Stimulated activated CD4-positive, alpha-beta T cell treated with anti-CD3 and anti-CD28 coated beads, Interleukin-1b, Interleukin-23, amount 100 ng/mL, for 4 hours (primary cell): ENCODE measurements at places on chromosomes 3 and 15.

GRCh38 chr15:81296673-81297072, 27.3 kb downstream of the STARD5 start:
- DNase-seq: peak; percentile 37

DNA sequence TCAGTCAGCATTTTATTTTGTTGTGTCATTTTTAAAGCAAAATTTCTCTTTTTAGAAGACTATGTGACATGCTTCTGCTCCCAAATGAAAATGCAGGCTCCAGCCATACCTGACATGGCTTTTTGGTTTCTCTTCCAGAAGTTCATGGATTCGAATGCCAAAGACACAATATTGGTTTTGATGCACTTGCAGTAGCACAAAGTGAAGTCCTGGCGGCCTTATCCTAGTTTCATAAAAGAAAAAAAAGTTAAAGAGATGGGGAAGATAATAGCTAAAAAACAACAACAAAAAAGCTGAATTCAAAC, 62.7 kb downstream of the NR2F2 start:
- no peak for DNase-seq

- DNase-seq: no peak
These were observed 11.7 kb downstream of the EDEM1 start for GRCh38 chr3:5198986-5199731.

DNA sequence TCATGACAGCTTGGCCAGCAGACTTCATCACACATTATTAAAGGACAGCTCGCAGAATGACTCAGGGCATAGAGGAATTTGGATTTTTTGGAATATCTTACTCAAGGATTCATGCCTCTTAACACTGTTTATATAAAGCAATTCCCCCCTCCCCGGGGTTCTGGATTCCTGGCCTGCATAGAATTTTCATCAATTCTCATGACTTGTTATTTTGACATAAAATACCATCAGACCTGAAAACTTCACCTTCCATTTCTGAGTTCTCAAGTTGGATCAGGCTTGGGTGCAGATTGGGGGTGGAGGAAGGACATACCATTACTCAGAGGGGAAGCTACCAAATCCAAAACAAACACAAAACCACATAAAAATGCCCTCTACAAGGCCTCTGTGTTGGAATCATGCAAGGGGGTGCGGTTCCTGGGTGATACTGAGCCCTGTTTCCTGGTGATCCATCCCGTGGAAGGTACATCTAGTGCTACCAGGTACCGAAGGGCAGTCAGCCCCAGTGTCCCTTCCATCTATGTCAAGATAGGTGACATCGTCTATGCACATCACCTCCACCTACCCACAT, 95.3 kb downstream of the DAPK2 start:
- no peak for DNase-seq

GRCh38 chr3:42743204-42743995, 29.7 kb downstream of the CCDC13 start:
- DNase-seq: no peak

DNA sequence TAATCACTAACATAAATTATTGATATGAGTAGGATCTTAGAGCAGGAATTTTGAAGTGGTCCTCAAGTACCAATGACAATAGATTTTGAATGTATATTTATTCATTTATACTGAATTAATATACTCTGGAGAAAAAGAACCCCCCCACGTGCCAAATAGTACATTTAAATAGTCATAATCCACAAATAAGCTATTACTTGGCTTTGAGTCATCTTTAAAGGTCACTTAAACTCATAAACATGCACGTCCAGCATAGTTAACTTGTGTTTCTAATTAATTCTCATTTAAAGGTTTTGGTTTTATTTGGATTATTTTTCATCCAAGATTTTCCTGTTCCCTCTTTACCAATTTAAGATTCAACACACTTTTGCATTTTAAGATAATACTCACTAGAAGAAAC, 35.1 kb downstream of the FGF7 start:
- DNase-seq: no peak

- DNase-seq: no peak
These were observed 59.8 kb upstream of the BOC start for GRCh38 chr3:113151461-113152031.

- DNase-seq: no peak
These were observed 28.8 kb upstream of the UACA start for GRCh38 chr15:70792171-70792573.

GRCh38 chr3:195268576-195269309, 2.2 kb downstream of the XXYLT1 start:
- no peak for DNase-seq

GRCh38 chr3:172362583-172362982, 85.7 kb downstream of the GHSR start:
- no peak for DNase-seq

- no peak for DNase-seq
These were observed 286.7 kb downstream of the SHOX2 start for GRCh38 chr3:157819270-157820156.

DNA sequence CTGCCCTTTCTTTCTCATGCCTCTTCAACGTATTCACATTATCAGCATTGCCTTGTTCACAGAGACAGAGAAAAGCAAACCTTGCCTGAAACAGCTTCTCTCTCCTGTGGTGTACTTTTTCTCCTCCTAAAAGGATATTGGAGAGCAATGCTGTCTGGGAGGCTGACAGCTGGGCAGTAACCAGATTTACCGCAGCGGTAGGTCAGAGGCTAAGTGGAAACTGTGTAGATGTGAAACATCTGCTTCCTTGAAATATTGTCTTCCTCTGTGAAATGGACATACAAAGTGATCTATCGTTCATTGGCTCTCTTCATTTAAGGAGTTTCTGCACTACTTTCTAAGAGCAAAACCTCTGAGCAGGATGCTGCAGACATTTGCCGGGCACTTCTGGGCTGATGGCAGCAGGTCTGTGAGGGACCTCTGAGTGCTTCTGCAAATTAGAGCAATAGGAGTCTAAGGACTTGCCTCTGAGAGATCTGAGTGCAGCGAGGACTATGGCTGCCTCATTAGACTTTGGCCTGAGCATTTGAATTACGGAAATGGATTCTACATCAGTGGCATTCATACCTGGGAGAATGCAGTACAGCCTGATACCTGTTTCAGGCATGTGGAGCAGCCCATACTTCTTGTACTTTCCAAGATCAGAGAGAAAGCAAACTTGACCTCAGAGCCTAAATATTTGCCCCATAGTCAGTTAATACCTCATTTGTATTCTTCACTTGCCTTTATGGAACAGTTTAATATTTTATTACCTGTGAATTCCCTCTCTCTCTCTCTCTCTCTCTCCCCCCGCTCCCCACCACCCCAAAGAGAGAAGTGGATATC, 260.5 kb upstream of the TPRG1 start:
- no peak for DNase-seq

DNA sequence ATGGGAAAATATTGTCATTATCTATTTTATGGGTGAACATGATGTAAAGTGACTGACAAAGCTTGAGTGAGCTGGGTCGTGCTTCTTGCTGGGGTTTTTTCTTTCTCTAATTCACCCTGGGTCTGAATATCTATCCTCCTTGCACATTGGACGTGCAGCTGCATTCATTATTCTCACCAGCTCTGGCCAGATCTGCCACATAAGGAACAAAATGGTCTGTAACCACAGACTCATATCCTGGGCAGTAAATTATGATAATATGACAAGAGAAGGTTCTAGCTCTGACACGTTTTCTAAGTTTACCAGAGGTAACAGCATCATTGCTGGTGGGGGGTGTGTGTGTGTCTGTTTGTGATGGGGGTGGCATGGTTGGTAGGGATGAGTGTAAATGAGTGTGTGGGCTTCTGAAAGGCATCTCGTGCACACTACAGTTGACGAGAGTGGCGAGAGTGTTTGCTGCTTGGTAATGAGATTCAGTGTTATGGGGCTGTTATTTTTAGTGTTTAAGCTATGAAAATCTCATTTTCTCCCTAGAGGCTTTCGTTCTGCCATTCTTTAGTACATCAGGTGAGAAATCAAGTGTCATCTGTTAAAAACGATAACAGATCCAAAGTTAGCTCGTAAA, 418.4 kb downstream of the PDCD6IP start:
- DNase-seq: no peak

GRCh38 chr3:25618028-25618427, 46.7 kb downstream of the TOP2B start:
- DNase-seq: no peak

DNA sequence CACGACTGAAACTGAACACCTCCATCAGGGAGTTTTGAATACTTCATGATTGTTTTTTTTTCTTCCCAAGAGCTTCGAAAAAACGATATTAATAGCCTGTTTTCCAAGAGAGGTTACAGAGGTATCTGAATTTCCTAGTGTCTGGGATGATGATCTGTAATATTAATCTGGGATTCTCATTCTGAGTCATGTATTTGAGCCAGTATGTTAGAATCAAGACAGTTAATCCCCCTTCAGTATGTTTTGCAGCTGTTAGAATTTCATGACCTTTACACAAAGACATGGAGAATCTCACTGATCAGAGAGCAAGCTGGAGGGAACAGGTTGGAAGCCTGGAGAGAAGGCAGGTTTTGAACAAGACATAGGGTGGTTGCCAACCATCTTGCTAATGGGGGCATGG, 234.5 kb upstream of the GAP43 start:
- no peak for DNase-seq

- DNase-seq: no peak
These were observed 82.4 kb downstream of the NR2F2 start for GRCh38 chr15:96412906-96413231.

- no peak for DNase-seq
These were observed 305.3 kb downstream of the MAGI1 start for GRCh38 chr3:65733459-65733858.

GRCh38 chr3:130627143-130627855, 110.3 kb downstream of the COL6A6 start:
- DNase-seq: no peak

DNA sequence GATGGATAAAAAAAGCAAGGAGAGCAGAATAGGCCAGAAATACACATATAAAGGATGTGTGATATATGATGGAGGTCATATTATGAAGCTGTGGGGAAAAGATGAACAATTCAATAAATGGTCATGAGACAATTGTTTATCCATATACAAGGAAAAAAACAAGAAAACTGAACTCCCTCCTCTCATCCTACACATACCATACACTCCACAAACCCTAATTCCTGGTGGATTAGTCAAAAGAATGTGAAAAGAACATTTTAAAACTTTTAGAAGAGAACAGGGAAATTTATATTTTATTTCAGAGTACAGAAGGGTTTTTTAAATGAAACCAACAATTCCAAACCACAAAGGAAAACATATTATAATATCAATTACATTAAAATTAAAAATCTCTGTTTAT, 34.5 kb upstream of the NR2E3 start:
- DNase-seq: no peak

- no peak for DNase-seq
These were observed 166.1 kb downstream of the SPATA16 start for GRCh38 chr3:172974969-172975368.

- DNase-seq: no peak
These were observed 38.8 kb downstream of the PRKCD start for GRCh38 chr3:53199834-53200233.

- no peak for DNase-seq
These were observed 414.0 kb upstream of the ZNF717 start for GRCh38 chr3:76199382-76199781.

- DNase-seq: no peak
These were observed 136.0 kb downstream of the ATP10A start for GRCh38 chr15:25727116-25727515.

DNA sequence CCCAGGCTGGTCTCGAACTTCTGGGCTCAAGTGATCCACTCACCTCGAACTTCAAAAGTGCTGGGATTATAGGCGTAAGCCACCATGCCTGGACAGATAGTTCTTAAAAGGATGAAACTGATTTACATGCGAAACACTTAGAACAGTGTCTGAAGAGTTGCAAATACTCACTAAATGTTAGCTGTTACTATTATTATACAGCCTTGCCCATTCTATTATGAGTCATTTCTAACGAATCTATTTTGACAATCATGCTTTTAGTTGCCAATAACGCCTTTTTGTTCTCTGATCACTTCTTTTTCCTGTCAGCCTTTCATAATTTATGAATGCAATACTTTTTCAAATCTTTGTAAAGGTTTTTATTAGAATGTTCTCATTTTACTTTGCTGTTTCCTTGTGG, 112.7 kb downstream of the SNRK start:
- no peak for DNase-seq

DNA sequence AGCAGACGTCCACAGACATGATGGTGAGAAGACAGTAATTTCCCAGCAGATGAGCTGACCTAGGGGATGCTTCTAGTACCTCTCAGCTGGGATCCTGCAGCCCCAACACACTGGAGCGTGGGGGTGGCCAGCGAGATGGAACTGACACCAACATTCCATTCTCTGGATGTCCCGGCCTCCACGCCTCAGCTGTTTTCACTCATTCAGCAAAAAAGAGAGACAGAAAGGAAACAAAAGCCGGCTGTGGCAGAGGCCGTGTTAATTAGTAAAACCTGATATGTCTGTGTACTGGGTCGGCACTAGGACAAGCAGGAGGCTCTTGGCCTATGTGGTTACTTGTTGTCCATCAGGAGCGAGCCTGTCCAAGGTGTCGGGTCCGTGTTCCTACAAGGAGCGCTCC, 82.6 kb upstream of the MYZAP start:
- DNase-seq: no peak

DNA sequence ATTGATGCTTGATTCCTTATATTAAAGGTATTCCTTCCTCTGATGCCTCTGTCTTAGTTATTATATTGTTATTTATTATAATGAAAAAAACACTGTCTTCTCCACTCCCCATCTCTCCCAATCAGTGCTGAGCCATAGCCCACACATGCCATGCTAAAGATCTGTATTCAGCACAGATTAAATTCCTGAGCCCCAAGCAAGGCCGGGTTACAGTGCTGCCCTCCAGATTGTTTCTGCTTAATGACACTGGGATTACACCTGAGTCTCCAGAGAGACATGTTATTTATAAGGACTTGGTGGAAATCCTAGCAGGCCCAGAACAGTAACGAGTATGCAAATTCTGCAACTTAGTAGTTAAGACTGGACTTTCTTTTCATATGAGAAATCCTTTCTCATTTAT, 305.9 kb upstream of the UMPS start:
- no peak for DNase-seq

DNA sequence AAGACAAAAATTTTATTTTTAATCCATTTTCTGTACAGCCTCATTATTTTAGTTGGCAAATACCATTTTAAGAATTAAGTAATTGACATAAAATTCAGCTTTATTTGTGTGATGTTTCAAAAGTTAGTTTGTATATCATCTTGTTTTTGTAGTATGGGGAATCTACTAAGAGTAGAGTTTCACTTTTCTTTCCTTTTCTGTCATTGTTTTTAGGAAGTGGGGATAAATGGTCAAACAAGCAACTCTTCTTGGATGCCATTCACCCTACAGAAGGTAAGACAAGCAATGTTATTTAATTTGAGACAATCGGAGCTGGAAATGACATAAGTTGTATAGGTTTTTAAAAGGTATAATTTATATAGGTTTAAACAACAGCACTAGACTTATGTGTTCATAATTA, 268.3 kb downstream of the BBX start:
- DNase-seq: no peak
